Liver (tissue), 10 donors: ENCODE measurements at places on chromosomes 5 and 9. TPM values are rescaled to one million over a fixed set of nuclear protein-coding genes. Genes with fewer than 3 reads are reported as not detected.

MED7 gene
- polyA plus RNA-seq, result 9.2 TPM

BAAT gene
- 136 TPM for polyA plus RNA-seq

ACOT12 gene
- 26.8 TPM for polyA plus RNA-seq

TUT7 gene
- 10.7 TPM for polyA plus RNA-seq

DNA sequence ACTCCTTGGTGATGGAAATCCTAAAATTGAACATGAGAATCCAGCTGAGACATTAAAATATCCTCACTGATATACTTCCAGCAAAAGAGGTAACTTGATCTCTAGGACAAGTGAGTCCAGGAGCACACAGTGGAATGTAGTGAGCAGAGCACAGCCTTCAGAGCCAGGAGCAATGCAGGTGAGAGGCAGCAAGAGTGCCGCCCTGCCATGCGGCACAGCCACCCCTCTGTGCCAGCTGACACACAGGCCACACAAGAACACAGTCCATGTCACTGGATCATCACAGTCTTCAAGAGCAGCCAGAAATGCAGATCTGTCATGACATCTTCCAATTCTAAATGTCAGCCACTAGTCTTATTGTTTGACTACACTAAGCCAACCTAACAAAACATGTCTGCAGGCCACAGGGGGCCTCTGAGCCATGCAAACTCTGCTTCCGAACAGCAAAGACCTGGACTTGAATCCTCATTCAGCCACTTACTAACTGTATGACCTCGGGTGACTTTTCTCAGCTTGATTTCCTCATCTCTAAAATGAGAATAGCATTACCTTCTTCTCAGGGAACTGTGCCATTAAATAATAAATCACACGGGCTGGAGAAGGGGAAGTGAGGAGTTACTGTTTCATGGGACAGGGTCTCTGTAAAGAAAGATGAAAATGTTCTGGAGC lies 47.0 kb downstream of the CCDC125 start:
- no peak for DNase-seq
- no peak overlapping the region for H3K27ac ChIP-seq
- H3K27me3 ChIP-seq, result no peaks in the 10 kb centered on the region
- H3K36me3 ChIP-seq, result peaks cover 3% of the 10 kb centered on the region
- H3K4me1 ChIP-seq, result no peaks in the 10 kb centered on the region

DNA sequence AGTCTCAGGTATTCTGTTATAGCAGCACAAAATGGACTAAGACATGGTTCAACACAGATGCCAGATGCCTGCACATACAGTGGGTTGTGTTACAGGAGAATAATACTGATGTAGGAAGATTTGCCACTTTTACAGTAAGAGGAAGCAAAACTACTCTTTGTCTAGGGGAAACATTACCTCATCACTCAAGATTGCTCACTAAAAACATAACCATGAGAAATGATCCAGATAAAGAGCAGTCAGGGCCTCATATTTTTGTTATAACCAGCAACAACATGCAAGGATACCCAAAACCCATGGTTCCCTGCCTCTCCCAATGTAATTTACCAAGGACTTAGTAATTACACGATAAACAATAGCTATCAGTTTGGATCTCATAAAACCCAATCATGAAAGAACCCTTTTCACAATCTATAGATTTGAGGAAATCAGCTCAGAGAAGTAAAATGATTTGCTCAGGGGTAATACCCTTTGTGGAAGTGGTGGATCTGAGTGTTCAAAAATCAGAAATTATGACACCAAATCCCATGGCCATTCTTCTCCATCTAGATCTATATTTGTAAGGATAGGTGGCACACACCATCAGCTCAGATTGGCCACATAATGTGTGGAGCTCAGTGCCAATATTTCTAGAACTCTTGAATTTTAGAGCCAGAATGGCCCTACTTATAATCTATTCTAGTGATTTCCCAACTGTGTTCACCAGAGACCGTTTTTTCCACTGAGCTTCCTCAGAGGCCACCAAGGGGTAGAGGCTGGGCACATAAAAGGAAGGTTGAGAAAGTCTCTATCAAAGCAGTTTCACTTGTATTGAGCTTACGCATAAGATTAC lies 27.8 kb downstream of the DPYSL3 start:
- no peaks in the 10 kb centered on the region for H3K4me1 ChIP-seq
- DNase-seq, result no peak
- no peak overlapping the region for H3K4me3 ChIP-seq
- peak overlapping the region; percentile 13 for H3K27ac ChIP-seq
- H3K27me3 ChIP-seq, result peaks cover 2% of the 10 kb centered on the region
- H3K36me3 ChIP-seq, result no peaks in the 10 kb centered on the region

DNA sequence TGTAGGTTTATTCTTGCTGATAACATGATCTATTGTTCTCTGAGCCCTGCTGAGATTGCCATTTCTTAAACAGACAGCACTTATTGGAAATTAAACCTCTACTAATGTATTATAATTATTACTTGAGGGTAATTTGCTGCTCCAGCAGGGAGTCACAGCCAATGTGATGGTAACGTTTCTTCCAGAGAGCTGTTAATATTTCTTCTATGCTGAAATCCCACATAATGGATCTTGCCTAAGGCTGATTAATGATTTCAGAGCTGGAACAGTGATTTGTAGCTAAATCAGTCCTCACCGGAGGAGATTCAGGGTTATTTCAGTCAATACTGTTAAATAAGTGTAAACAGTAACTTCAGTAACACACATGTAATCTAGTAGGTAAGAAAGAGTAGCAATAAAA lies 170.1 kb downstream of the CDH12 start:
- no peaks in the 10 kb centered on the region for H3K27me3 ChIP-seq
- H3K4me1 ChIP-seq, result no peaks in the 10 kb centered on the region
- H3K27ac ChIP-seq, result no peak overlapping the region
- no peak overlapping the region for H3K4me3 ChIP-seq
- no peaks in the 10 kb centered on the region for H3K36me3 ChIP-seq

DNA sequence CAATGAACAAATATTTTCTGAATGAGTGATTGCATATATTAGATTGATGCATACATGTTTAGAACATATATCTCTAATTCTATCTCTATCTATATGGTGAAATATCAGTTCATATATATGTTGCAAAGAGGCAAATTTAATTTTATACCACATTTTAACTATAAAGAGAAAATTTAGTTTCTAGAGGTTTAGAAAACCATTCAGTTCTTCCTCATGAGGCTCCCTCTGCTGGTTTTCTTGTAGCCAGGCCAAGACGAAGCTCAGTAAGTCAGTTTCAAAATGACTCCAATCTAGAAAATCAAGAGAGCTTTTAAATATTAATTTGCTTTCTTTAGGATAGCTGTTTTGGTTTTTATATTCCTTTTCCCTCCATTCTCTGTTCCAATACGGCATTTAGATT lies 312.1 kb downstream of the TMEM232 start:
- no peaks in the 10 kb centered on the region for H3K4me1 ChIP-seq
- no peak for DNase-seq
- H3K27ac ChIP-seq, result no peak overlapping the region

- no peaks in the 10 kb centered on the region for H3K27me3 ChIP-seq
- DNase-seq, result no peak
- H3K27ac ChIP-seq, result no peak overlapping the region
- H3K4me3 ChIP-seq, result no peak overlapping the region
Observed at GRCh38 chr5:89200899-89201298, 317.9 kb upstream of the MEF2C start.

GRCh38 chr5:963673-964531 lies 44.7 kb upstream of the NKD2 start:
- H3K27me3 ChIP-seq, result no peaks in the 10 kb centered on the region
- no peaks in the 10 kb centered on the region for H3K36me3 ChIP-seq
- peak; percentile 38 for DNase-seq
- H3K4me1 ChIP-seq, result no peaks in the 10 kb centered on the region
- H3K4me3 ChIP-seq, result no peak overlapping the region

- peaks cover 2% of the 10 kb centered on the region for H3K27me3 ChIP-seq
- H3K4me3 ChIP-seq, result no peak overlapping the region
- no peak for DNase-seq
Observed at GRCh38 chr9:91678807-91679580, 255.4 kb upstream of the NFIL3 start.

- H3K4me1 ChIP-seq, result no peaks in the 10 kb centered on the region
- no peaks in the 10 kb centered on the region for H3K27me3 ChIP-seq
- no peak for DNase-seq
- H3K27ac ChIP-seq, result no peak overlapping the region
- H3K4me3 ChIP-seq, result no peak overlapping the region
Observed at GRCh38 chr5:9337928-9338595, 207.8 kb downstream of the SEMA5A start.

- no peaks in the 10 kb centered on the region for H3K27me3 ChIP-seq
- no peak overlapping the region for H3K4me3 ChIP-seq
- no peaks in the 10 kb centered on the region for H3K36me3 ChIP-seq
- DNase-seq, result no peak
- no peaks in the 10 kb centered on the region for H3K4me1 ChIP-seq
Observed at GRCh38 chr5:10627160-10627701, 63.4 kb downstream of the ANKRD33B start.

DNA sequence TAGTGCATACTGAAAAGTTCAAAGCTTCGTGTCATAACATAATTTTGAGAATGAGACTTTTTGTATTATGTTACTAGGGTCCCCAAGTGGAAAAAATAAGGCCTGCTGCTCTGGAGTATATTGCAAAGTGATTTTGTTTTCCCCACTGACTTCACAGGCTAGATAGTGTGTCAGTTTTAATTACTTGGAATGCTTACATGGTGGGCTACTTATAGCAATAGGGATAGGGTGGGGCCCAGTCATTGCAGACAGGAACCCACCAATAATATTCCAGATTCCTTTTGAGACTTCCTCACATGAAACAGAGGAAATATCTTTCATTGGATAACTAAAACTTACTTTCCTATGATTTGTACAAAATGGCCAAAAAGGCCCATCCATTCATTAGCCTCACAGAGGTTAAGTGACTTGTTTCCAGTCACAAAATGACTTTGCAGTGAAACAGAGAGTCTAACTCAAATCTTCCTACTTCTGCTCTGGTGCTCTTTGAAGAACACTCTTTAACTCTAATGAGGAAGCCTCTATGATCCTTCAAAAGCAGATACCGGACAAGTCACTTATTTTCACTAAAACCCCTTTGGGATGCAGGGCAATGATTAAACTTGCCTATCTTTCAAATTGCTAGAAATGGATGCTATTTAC lies 16.2 kb upstream of the MEF2C start:
- DNase-seq, result no peak
- H3K27ac ChIP-seq, result no peak overlapping the region
- H3K4me3 ChIP-seq, result no peak overlapping the region
- H3K36me3 ChIP-seq, result no peaks in the 10 kb centered on the region
- H3K27me3 ChIP-seq, result no peaks in the 10 kb centered on the region

DNA sequence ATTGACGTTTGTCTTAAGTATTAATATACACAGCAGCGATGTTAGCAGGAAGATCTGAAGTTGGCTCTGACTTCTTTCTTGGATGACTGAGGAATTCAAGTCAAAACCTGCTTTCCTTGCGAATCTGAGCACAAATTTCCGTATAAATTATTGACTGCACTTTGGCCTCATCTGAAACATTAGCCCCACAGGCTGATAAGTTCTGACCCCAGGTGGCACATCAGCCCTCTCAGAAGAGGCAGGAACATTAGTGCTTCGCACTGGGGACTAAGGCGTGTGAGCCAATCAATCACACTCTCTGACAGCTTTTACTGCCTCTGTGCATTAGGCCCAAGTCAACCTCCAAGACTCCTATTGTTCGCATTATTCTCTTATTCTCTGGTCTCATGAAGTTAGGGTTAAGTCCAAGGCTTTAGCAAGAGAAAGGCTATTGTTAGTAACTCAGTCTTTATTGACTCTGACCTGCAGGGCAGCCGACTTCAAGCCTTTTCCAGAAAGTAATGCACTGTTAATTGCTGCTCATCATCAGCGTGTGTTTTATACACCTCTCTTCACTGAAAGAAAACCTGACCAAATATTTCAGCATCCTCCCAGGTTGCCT lies 84.2 kb downstream of the ZNF608 start:
- no peak for DNase-seq
- no peaks in the 10 kb centered on the region for H3K36me3 ChIP-seq
- H3K4me1 ChIP-seq, result peaks cover 35% of the 10 kb centered on the region
- H3K27me3 ChIP-seq, result no peaks in the 10 kb centered on the region

GRCh38 chr5:14395411-14395810 lies 186.2 kb upstream of the OTULINL start:
- no peaks in the 10 kb centered on the region for H3K4me1 ChIP-seq
- no peak overlapping the region for H3K27ac ChIP-seq
- peaks cover 49% of the 10 kb centered on the region for H3K36me3 ChIP-seq
- no peak overlapping the region for H3K4me3 ChIP-seq
